Sigmoid colon (tissue), 7 donors: ENCODE measurements at places on chromosomes 12 and 14. TPM values are rescaled to one million over a fixed set of nuclear protein-coding genes. Genes with fewer than 3 reads are reported as not detected.

OASL gene
- polyA plus RNA-seq: 15.8 TPM

GABARAPL1 gene
- 75.1 TPM for polyA plus RNA-seq

GSG1 gene
- polyA plus RNA-seq: not detected

NOS1 gene
- not detected for polyA plus RNA-seq

GDF3 gene
- not detected for polyA plus RNA-seq

A2M gene
- 55.3 TPM for polyA plus RNA-seq

FAM216A gene
- polyA plus RNA-seq: 5.7 TPM

CYP46A1 gene
- polyA plus RNA-seq: 0.35 TPM

GPD1 gene
- polyA plus RNA-seq: 19.8 TPM

ACOT4 gene
- 3.6 TPM for polyA plus RNA-seq

SOAT2 gene
- polyA plus RNA-seq: 0.09 TPM

GRCh38 chr12:58563621-58564020 is 356.7 kb downstream of the LRIG3 start:
- H3K36me3 ChIP-seq: no peaks in the 10 kb centered on the region
- H3K27ac ChIP-seq: no peak overlapping the region
- DNase-seq: no peak
- no peak overlapping the region for H3K4me3 ChIP-seq
- H3K4me1 ChIP-seq: no peaks in the 10 kb centered on the region

DNA sequence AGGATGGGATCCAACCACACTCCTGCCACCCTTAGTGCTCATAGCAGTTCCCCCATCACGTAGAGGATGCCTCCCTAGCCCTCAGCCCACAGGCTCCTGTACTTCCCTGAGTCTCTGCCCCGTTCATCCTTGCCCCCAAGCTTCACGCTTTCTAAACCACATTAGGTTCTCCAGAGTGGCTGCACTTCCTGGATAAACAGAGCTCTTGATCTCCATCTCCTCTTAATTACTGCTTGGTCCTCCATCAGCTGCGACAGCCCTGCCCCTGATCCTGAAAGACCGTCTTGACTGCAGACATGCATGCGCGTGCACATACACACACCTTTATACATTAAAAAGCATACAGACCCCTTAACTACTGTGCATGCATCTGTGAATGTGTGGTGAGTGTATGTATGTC is 530.0 kb downstream of the BCL11B start:
- DNase-seq: no peak
- H3K4me3 ChIP-seq: no peak overlapping the region
- no peaks in the 10 kb centered on the region for H3K36me3 ChIP-seq
- H3K27me3 ChIP-seq: no peaks in the 10 kb centered on the region

DNA sequence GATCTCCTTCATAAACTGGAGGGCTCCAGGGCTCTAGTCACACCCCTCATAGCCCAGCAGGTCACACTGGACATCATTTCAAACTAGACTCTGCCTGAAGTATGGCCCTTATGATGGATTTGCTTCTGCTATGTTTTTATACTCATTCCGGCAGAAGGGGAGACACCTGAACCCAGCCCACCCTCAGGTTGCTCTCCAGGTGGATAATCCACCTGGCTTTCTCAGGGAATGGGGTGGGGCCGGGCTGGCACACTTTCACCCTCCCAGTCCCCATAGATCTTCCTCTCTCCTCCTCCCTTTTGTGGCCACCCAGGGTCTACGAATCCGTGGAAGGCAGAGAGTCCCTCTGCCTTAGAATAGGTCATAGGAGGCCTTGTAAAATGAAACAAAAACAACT is 9.8 kb upstream of the KRT73 start:
- no peaks in the 10 kb centered on the region for H3K27me3 ChIP-seq
- H3K4me1 ChIP-seq: peaks cover 7% of the 10 kb centered on the region
- DNase-seq: no peak
- H3K27ac ChIP-seq: no peak overlapping the region

DNA sequence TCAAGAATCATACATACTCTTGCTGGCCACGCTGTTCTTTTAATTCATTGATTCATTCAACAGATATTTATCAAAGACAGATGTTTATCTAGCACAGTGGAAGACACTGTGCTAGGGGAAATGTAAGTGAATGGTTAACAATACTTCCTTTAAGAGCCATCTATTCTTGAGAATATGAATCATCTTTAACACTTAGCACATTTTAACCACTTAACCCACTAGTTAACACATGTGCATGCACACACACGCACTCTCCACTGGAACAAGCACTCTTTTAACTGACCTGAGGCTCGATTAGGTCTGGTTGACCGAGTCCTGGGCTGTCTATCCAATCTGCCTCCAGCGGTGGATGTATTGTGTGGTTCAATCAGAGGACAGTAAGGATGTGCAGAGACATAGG is 34.6 kb downstream of the LMNTD1 start:
- no peak for DNase-seq
- H3K27ac ChIP-seq: no peak overlapping the region
- H3K27me3 ChIP-seq: no peaks in the 10 kb centered on the region
- H3K4me3 ChIP-seq: no peak overlapping the region
- no peaks in the 10 kb centered on the region for H3K36me3 ChIP-seq

DNA sequence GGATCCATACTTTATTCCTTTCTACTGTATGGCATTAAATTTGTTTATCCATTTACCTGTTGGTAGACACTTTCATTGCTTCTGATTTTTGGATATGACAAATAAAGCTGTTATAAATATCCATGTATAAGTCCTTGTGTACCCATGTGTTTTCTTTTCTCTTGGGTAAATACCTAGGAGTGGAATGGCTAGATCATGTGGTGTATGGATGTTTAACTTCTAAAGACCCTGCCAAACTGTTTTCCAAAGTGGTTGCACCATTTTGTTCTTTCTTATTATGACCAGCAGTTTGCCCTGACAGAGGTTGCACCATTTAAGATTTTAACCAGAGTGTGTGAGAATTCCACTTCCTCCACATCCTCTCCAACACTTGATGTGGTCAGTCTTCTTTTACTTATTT is 6.0 kb upstream of the DAZAP2 start:
- no peak overlapping the region for H3K27ac ChIP-seq
- no peak for DNase-seq
- H3K4me1 ChIP-seq: no peaks in the 10 kb centered on the region
- H3K27me3 ChIP-seq: no peaks in the 10 kb centered on the region
- H3K36me3 ChIP-seq: no peaks in the 10 kb centered on the region
- H3K4me3 ChIP-seq: no peak overlapping the region

DNA sequence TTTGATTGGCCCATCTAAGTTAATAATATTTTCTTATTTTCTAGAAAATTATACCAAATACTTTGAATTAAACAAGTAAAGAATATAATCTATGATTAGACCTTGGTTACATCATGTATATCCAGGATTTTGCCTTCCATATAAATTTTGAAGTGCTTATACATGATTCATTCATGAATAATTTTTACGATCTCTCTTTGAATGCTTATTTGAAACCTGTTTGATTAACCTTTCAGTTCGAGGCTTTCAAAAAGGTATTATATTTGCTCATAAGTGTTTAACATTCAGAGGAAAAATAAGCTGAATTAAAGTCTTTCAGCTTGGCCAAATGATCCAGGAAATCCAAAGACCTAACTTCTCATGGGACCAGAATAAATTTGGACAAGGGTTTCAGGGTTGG is 495.2 kb upstream of the GARIN6 start:
- peaks cover 5% of the 10 kb centered on the region for H3K4me1 ChIP-seq
- H3K27ac ChIP-seq: no peak overlapping the region
- no peak overlapping the region for H3K4me3 ChIP-seq
- H3K27me3 ChIP-seq: no peaks in the 10 kb centered on the region
- no peaks in the 10 kb centered on the region for H3K36me3 ChIP-seq

DNA sequence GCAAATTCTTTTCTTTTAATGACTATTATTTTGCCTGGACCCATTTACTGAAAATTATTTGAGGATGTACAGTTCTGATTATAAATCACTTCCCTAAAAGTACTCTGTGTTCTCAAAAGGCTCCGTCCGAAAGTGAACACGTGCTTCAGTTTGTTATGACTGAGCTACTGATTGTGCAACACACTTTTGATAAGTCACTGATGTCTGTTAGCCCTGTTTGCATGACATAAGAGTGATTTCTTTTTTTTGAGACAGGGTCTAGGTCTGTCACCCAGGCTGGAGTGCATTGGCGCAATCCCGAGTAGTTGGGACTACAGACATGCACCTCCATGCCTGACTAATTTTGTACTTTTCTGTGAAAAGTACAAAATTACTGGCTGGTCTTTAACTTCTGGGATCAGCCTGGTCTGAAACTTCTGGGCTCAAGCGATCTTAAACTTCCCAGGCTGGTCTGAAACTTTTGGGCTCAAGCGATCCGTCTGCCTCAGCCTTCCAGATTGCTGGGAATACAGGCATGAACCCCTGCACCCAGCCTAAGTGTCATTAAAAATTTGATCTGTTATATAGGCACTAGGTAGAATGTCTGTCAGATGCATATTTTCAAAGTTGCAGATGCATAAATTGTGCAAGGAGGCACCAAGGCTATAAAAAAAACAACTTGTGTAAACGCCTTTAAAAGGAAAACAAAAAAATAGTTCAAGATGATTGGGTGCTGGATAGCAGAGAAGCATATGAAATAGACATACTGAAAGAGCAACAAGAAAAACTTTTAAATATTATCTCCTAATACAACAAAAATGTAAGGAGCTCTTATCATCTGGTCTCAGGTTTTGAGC is 111.5 kb downstream of the SRGAP1 start:
- peaks cover 6% of the 10 kb centered on the region for H3K4me1 ChIP-seq
- DNase-seq: peak; percentile 83
- no peaks in the 10 kb centered on the region for H3K27me3 ChIP-seq
- H3K36me3 ChIP-seq: no peaks in the 10 kb centered on the region
- H3K27ac ChIP-seq: peak overlapping the region; percentile 58
- H3K4me3 ChIP-seq: no peak overlapping the region

DNA sequence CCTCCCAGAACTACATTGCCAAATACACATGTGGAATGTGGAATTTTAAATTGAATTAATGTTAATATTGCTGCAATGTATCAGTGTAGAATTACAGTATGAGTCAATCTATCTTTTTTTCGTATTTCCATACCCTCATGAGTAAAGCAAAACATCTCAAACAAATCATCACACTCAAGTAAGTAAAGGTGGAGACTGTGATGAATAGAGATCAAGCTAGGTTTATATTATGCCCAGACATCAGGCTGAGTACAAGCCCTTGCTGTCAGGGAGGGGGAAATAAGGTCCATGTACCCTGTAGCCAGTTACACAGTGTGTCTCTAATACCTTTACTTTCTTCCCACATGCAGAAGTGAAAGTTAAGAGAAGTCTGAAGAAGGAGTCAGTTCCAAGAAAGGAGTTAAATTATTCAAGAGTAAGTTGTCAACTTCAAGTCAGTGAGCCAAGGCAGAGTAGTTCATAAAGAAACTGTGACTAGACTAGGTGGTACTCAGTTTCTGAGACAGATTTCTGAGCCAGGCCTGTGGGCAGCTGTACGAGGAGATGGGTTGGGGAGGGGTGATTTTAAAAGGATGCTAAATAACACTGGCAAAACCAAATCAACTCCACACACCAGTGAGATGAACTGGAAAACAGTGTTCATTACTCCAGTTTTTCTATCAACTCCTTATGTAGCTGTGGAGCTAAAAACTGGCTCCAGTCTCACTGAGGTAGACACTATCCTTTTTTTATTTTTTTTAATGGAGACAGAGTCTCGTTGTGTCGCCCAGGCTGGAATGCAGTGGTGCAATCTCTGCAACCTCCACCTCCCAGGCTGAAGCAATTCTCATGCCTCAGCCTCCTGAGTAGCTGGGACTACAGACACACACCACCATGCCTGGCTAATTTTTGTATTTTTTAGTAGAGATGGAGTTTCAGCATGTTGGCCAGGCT is 23.8 kb upstream of the STK38L start:
- H3K27ac ChIP-seq: peak overlapping the region; percentile 48
- H3K4me1 ChIP-seq: peaks cover 6% of the 10 kb centered on the region
- no peaks in the 10 kb centered on the region for H3K36me3 ChIP-seq
- H3K4me3 ChIP-seq: no peak overlapping the region

- H3K36me3 ChIP-seq: no peaks in the 10 kb centered on the region
- no peaks in the 10 kb centered on the region for H3K27me3 ChIP-seq
- DNase-seq: no peak
- H3K4me3 ChIP-seq: no peak overlapping the region
- peaks cover under 1% of the 10 kb centered on the region for H3K4me1 ChIP-seq
Measured at GRCh38 chr12:88931598-88931997, 351.3 kb upstream of the KITLG start.

GRCh38 chr12:91127306-91127705 is 16.0 kb upstream of the LUM start:
- H3K4me1 ChIP-seq: peaks cover 9% of the 10 kb centered on the region
- DNase-seq: no peak
- H3K27ac ChIP-seq: peak overlapping the region; percentile 53
- H3K36me3 ChIP-seq: no peaks in the 10 kb centered on the region

DNA sequence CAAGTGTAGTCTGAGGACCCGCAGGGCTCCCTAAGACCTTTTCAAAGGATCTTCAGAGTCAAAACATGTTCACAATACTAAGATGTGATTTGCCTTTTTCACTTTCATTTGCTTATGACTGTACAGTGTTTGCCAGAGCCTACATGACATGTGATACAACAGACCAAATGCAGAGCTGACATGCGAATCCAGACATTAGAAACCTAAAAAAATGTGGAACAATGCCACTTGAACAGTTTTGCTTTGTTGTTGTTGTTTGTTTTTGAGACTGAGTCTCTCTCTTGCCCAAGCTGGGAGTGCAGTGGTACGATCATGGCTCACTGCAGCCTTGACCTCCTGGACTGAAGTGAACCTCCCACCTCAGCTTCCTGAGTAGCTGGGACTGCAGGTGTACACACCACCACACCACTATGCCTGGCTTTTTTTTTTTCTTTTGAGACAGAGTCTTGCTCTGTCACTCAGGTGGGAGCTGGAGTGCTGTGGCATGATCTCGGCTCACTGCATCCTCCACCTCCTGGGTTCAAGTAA is 5.3 kb upstream of the RAB35 start:
- H3K36me3 ChIP-seq: peaks cover 7% of the 10 kb centered on the region
- DNase-seq: no peak
- H3K27ac ChIP-seq: no peak overlapping the region

DNA sequence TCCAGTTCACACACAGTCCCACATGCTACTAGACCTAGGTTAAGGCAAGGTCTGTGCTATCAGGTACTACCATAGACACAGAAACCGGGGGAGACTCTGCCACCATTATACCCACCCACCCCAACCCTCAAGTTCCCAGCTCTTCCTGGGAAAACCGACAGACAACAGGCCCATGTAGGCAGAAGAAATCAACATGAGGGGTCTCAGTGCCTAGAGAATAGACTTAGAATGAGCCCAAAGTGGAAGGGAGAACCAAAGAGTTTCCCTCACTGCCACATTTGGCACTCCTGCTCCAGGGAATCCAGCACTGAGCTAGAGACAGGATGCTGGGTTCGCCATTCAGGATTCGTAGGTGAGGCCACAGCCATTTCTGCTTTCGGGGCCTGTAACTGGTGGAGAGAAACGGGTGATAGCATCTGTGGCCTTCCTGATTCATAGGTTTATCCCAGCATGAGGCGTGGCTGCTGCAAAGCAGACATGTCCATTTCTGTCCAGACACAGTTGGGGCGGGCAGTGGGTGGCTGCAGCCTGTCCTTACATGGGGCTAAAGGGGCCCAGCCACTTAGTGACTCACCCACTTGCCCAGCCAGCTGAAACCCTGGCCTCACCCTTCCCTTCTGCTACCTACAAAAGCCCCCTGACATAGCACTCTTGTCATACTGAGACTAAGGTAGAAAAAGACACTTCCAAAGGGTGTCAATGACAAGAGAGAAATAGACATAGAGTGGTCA is 69.4 kb downstream of the IRF2BPL start:
- H3K4me3 ChIP-seq: no peak overlapping the region
- peak overlapping the region; percentile 97 for H3K27ac ChIP-seq
- no peaks in the 10 kb centered on the region for H3K36me3 ChIP-seq
- DNase-seq: peak; percentile 91
- H3K27me3 ChIP-seq: no peaks in the 10 kb centered on the region

GRCh38 chr12:111448846-111449790 is 43.4 kb downstream of the SH2B3 start:
- no peak overlapping the region for H3K27ac ChIP-seq
- no peak overlapping the region for H3K4me3 ChIP-seq
- peaks cover 60% of the 10 kb centered on the region for H3K36me3 ChIP-seq
- no peaks in the 10 kb centered on the region for H3K27me3 ChIP-seq
- peak; percentile 47 for DNase-seq
